Stomach (tissue), 19 donors: ENCODE measurements at places on chromosomes 2 and 18. TPM values are rescaled to one million over a fixed set of nuclear protein-coding genes. Genes with fewer than 3 reads are reported as not detected.

The MAP3K19 gene
- total RNA-seq = not detected

DNA sequence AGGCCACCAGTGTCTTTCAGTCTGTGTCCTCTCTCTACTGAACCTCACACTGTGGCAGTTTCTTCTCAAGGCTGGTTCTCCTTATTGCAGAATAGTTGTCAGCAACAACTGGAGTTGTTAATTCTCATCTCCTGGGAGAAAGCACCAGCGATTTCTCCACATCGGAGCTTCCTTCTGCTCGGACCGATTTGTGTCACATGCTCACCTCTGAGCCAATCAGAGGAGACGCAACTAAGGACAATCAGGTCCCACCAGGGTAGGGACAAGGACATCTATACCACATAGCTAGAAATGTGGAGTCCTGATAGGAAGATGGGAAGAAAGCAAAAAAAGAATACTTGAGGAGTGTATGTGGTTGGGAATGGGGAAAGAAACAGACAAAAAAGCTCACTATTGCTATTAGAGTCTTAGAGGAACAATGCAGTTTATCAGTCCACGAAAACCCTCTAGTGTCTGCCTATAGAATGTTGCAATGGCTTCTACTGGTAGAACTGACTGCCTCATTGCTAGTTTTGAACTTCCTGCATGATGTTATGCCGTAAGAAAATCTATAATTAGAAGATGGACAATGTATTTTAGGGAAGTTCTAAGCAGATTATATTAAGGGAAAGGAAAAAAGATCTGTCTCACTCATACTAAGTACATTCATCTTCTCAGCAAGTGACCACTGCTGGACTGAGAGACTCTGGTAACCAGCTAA lies 169.7 kb downstream of the CDCA7 start:
- no peak overlapping the region for H3K4me3 ChIP-seq
- no peak for DNase-seq
- no peaks in the 10 kb centered on the region for H3K4me1 ChIP-seq
- H3K27ac ChIP-seq = no peak overlapping the region
- H3K36me3 ChIP-seq = no peaks in the 10 kb centered on the region
- no peaks in the 10 kb centered on the region for H3K27me3 ChIP-seq

The PROKR1 gene
- total RNA-seq = not detected

DNA sequence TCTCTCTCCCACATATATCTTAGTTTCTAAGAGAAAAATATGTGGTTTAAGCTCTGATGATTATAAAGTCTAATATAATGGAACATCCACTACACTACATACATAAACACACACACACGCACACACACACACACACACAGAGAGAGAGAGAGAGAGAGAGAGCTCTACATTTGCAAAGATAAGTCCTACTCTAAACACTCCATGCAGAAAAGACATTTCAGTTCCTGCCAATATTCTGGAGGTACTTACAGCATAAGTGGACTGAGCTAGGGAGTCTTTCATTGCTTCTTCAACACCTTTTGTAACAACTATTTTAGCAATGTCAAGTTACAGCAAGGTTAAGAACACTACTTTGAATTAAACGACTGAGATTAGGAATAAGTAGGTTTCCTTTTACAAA lies 80.1 kb downstream of the FIGN start:
- no peaks in the 10 kb centered on the region for H3K36me3 ChIP-seq
- no peaks in the 10 kb centered on the region for H3K27me3 ChIP-seq
- no peak overlapping the region for H3K4me3 ChIP-seq
- no peak overlapping the region for H3K27ac ChIP-seq

The CCDC68 gene
- total RNA-seq = 90.5 TPM

DNA sequence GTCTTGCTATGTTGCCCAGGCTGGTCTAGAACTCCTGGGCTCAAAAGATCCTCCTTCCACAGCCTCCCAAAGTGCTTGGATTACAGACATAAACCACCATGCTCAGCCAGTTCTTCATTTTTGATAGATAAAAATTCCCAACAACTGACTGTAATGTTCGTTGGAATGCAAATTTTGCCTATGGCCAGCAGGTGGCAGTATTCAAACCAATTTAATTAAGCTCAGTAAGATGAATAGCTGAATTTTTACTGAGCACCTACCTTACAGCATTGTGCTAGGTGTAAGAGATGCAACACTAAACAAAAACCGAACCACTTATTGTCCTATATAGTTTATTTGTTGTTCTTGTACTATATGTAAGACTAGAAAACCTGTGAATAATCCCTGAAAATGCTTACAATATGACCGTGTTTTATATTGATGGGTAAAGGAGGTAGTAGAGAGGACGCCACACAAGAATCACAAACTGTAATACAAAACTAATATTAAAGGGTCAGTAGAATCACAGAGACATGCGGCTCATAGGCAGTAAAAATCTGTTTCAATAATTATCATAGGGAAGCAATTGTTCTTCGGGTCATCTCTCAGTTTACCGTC lies 8.2 kb upstream of the TMEM182 start:
- H3K4me1 ChIP-seq = peaks cover 15% of the 10 kb centered on the region
- DNase-seq = peak; percentile 32
- no peak overlapping the region for H3K4me3 ChIP-seq
- no peak overlapping the region for H3K27ac ChIP-seq

GRCh38 chr2:9275399-9275798 lies 68.8 kb downstream of the ASAP2 start:
- H3K4me3 ChIP-seq = no peak overlapping the region
- H3K4me1 ChIP-seq = peaks cover 31% of the 10 kb centered on the region
- no peaks in the 10 kb centered on the region for H3K27me3 ChIP-seq
- no peak overlapping the region for H3K27ac ChIP-seq
- DNase-seq = no peak
- peaks cover 11% of the 10 kb centered on the region for H3K36me3 ChIP-seq

The SLC5A7 gene
- 0.58 TPM for total RNA-seq

GRCh38 chr2:53939656-53940055 lies 31.1 kb downstream of the PSME4 start:
- no peaks in the 10 kb centered on the region for H3K27me3 ChIP-seq
- DNase-seq = no peak
- no peak overlapping the region for H3K4me3 ChIP-seq
- peaks cover 18% of the 10 kb centered on the region for H3K36me3 ChIP-seq
- no peak overlapping the region for H3K27ac ChIP-seq

The MAP2 gene
- 11.1 TPM for total RNA-seq

The MPV17 gene
- 98.0 TPM for total RNA-seq

The LCT gene
- 12.3 TPM for total RNA-seq
